ENCODE measurements at places on chromosomes 16 and 17.
A peak's percentile ranks its signal among the peaks of the same experiment; 100 is the strongest.

DNA sequence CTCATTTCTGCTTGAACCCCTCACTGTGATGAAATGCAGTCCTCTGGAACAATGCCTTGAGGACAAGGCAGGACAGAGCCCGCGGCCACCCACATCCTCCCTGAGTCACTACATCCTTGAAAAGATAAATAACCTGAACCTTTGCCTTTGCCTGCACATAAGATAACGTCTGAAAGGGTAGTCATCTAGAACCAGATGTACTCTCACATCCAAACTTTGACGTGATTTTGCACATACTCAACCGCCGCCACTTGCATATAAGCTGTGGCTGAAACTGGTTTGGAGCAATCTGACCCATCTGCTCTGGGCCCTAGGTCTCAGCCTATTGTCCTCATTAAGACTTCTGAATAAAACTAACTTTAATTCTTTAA lies 252.1 kb downstream of the PHKB start:
- DNase-seq = no peak

DNA sequence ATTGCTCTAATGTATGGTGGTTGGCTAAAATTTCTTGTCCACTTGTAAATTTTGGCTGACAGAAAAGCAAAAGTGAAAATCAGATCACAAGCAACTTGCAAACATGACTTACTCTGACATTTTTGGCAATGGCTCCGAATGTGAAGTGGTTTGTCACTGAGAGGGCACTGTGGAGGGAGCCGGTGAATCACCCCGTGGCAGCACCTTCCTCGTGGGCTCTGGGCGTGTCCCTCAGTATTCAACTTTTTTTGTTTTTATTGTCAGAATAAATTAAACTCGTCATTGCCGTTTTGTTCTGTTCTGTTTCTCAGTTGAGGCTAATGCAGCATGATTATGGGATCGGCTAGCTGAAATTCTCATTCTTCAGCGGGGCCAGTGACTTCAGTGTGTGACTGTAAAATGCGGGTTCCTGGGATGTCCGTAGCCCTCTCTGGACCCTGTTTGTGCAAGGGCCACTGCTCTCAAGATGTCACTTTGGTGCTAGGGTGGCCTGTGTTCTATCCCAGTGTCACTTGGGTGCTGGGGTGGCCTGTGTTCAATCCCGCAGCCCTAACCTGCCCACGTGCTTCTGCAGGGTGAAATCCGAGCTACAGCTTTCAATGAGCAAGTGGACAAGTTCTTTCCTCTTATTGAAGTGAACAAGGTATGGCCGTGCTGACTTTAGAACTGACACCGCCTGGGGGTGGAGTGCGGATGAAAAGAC lies 48.8 kb downstream of the RPA1 start:
- DNase-seq = no peak

DNA sequence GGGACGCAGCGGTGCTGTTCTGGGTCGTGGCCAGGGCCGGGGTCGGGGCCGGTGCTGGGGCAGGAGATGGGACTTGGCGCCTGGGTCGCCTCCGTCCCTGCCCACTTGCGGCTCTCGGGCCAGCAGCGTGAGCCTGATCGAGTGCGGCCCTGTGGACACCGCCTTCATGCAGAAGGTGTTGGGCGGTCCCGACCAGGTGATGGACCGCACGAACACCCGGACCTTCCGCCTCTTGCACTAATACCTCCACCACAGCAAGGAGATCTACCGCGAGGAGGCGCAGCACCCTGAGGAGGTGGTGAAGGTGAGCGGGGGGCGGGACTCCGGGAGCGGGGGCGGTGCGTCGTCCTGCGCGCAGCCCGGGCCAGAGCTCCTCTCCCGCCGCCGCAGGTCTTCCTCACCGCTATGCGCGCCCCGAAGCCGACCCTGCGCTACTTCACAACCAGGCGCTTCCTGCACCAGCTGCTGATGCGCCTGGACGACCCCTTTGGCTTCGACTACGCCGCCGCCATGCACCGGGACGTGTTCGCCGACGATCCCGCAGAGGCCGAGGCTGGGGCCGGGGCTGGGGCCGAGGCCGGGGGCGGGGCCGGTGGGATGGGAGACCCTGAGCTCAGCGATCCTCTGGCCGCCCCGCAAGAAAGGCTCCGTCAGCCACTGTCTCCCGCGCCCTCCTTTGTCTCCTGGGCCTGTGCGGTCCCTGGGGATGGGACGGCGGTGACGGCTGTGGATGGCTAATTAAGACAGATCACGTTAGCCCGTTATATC lies 4.5 kb upstream of the HSD17B1 start:
- DNase-seq = peak; percentile 71

GRCh38 chr17:61340431-61341209 lies 59.0 kb upstream of the TBX2 start:
- DNase-seq = no peak

DNA sequence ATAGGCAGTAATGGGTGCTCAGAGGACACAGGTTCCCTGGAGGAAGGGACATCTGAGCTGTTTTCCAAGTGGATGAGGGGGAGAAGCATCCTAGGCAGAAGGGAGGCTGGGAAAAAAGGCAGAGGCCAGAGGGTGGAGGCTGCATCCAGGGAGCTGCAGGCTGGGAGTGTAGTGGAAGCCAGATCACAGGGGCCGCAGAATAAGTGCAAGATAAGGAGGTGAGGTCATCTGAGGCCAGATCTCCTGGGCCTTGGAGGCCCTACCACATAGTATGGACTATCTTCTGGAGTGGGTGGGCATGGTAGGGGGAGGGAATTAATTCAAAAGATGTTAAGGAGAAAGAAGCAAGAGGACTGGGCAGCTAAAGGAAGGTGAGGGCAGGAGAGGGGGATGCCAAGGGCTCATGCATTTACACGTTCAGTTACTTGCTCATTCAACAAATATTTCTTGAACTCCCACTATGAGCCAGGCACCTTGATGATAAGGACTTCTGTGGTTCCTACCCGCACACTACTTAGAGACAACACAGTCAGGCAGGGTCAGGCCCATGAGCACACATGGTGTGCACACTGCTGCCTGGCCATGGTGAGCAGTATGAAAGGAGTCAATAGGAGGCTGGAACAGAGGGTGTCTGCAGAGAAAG lies 2.4 kb upstream of the RIPOR1 start:
- DNase-seq = peak; percentile 19

DNA sequence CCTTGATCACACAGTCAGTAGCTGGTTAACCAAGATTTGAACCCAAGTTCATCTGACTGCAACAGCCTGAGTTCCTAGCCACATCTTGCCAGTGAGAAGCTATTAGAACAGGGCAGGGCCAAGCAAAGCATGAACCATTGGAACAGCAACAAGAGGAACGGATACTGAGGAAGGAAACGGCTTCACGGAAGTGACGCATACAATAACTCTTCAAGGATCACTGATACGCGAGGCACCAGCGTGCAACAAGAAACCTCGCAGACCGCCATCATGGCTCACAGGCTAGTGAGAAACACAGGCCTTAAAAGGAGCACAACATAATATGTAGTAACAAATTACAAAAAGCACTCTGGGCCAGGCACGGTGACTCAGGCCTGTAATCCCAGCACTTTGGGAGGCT lies 114.9 kb downstream of the CDYL2 start:
- DNase-seq = no peak

DNA sequence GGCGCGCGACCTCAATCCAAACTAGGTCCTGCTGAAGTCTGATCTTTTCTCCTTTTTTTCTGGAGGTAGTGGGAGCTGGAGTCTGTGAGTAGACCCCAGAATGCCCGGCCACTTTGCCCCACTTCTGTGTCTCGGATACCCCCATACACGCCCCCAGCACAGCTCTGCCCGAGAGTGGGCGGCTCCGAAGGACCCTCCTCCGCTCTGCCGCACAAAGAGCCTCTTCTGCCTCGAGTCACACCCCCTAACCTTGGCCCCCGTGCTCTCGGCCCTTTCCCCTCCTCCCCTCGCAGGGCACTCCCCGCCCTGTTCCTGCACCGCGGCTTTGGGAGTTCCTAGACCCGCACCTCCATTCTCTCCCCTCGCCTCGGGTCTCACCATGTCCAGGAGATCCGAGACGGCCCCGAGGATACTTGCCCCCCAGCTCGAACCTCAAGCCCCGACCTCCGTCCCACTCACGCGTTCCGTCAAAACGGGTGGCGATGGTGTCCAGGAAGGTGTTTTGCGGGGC lies 476 bp downstream of the KCNH4 start:
- no peak for DNase-seq

DNA sequence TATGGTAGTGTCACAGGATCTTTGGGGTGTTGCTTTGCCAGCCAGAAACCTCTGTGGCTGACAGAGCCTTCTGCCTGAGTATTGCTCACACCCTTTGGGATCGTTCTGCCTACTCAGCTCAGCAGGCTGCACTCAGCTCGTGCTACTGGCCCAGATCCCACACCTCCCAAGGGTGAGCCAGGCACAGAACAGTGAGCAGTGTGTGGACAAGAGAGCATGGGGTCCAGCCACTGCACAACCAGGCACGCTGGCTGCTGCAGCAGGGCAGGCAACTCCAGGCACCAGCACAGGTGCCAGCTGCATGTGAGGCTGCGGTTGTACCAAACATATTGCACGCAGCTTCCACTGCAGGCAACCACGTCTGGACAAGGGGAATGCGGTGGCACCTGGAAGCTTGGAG lies 84.9 kb downstream of the CYB561 start:
- no peak for DNase-seq
